ENCODE measurements at places on chromosomes 16 and 17. TPM values are rescaled to one million over a fixed set of nuclear protein-coding genes. Genes with fewer than 3 reads are reported as not detected.

ZNF385C gene
- 0.49 TPM for total RNA-seq

MT1H gene
- total RNA-seq = not detected

ZDHHC1 gene
- 2.7 TPM for total RNA-seq

KIF22 gene
- 24.3 TPM for total RNA-seq

C17orf58 gene
- total RNA-seq = 23.4 TPM

SMIM36 gene
- total RNA-seq = not detected

HSF4 gene
- total RNA-seq = 5.9 TPM

RNF157 gene
- total RNA-seq = 23.1 TPM

KRTAP4-4 gene
- total RNA-seq = not detected

PPY gene
- not detected for total RNA-seq
